ENCODE measurements at places on chromosomes 5 and 9.

DNA sequence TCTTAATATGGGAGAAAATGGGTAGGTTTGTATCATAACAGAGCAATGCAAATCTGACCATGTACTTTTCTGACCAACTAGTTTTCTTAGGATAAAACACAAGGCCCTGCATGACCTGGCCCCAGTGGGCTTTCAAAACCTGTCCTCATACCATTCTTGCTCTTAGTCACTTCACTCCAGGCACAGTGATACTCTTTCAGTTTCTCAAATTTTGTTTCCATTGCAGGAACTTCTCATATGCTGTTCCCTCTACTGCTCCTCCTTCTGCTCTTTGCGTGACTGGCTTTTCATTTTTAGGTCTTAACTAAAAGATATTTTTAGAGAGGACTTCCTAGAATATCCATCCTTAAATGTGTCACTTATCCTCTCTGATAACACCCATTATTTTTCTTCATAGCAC, 112.4 kb downstream of the INIP start:
- DNase-seq = no peak

DNA sequence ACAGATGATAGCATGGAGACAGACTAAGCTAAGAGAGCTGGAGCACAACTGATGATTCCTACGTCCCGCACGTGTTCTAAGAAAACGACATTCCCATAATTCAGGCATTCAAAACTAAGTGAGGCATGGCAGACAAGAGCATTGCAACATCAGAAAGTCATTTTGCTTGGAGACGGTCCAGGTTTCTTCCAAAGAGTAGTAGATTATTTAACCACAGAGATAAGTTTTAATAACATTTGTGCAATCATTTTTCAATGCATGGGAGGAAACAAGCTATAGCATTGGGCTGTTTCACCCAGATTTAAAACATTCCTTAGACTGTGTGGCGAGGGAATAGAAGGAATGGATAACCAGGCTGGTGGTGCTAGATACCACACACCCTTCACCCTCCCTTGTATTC, 117.2 kb downstream of the APBA1 start:
- DNase-seq = no peak

DNA sequence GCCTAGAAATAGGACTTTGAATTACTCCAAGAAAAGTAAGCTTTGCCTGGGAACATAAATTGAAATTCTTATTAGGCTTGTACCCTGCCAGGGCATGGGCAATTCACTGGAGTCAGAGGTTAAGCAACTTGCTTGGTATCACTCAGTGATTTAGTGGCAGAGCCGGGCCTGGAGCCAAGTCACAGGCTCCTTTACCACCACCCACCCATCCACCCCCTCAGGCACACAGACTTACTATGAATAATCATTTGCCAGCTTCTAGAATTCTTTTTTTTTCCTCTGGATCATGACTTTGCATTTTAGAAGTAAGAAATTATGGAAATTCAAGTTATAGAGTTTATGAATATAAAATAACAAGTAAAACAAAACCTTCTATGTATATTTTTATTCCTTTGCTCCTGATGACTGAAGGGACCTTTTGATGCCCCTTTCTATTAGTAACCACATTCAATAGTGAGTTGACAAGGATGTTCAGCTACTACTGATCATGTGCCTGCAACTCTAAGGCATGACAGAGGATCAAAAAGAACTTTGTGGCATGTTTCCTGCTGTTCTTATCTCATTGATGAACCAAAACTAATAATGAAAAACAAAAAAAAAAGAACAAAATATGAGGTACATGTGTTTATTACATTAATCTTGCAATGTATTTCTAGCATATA, 614.7 kb downstream of the TLR4 start:
- DNase-seq = no peak

DNA sequence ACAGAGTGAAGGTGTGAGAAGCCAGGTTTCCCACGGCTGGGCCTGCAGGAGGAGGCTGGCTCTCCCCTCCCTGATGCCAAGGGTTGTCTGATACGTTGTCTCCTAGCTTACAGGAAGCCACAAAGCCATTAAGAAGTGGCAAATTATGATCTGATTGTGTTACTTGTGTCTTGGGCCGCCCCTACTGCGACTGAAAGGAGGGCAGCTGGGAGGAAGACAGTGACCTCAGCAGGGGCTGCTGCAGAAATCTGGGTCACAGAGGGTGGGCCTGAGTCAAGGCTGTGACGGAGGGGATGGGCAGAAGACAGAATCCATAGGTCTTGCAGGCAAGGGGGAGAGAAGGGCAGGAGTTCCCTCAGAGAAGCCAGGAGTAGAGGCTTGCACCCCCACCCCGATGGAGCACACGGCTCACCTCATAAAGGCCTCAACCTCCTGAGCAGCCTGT, 145.0 kb downstream of the FSTL4 start:
- DNase-seq = no peak

GRCh38 chr9:133163504-133164172, at the start of gene GBGT1:
Gene GBGT1, minus strand, starts transcription at chr9:133163914. Its CDS starts 1,502 bp downstream, at chr9:133162412.
- DNase-seq = peak; percentile 84

DNA sequence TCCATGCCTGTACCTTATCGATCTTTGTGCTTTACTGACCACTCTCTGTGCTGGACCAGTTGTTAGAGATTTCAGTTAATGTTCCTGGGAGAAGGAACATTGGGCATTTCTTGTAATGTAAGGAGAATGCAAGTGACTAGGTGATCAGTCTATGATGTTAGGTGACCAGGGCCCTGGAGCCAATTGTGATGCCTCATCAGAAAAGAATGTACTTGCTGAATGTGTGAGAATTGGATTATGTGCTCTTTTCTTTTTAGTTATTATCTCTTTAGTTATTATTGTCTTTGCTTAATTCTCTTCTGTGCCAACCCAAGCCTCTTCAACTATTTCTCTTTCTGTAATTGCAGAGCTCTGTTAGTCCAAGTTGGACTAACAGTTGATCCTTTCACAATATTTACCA, 92.9 kb downstream of the LRRC70 start:
- no peak for DNase-seq

GRCh38 chr5:131536211-131536826, 98.7 kb downstream of the RAPGEF6 start:
- no peak for DNase-seq

DNA sequence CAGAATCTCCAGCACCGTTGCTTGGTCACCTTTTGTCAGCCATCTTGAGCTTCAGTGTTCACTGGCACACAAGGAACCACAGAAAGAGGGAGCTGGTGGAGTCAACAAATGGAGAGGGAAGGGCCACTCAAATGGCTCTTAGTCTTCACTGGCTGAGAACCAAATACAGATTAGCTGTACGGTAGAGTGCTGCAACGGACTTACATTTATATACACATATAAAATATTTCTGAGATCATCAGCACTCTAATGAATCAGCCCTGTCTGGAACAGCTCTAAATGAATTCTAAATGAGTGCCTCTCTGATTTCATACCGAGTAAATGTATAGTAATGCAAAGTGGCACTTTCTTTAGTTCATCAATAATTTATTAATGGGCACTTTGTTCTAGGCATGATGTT, 24.8 kb downstream of the KCTD16 start:
- DNase-seq = no peak

DNA sequence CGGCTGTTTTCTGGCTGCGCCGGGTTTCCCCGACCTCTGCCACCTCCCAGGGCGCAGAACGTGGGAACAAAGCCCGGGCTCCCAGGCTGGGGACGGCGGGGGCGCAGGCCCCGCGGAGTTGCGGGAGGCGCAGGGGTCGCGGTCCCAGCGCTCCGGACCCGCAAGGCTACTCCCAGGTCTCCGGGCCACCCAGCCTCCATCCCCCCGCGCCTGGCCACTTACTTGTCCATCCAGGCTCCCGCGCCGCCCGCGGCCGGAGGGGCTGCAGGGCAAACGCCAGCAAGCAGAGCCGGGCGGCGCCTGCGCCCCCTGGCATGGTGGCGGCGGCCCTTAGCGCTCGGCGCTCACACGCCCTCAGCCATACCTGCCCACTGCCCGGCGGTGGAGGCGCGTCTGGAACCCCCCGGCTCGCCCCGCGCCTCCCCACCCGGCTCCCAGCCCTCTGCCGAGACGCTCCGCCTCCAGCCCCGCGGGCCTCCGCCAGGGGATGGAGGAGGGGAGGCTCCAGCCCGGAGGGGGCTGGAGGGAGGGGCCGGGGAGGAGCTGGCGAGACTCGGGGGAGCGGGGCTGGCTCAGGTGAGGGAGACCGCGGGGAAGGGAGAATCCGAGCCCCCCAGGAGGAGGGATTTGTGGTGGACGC, at the start of gene ADAM19:
TSS of gene ADAM19 (minus strand) at position 395 of the 640 bp plus-strand sequence. CDS start at position 316, 79 bp downstream.
- peak; percentile 57 for DNase-seq

DNA sequence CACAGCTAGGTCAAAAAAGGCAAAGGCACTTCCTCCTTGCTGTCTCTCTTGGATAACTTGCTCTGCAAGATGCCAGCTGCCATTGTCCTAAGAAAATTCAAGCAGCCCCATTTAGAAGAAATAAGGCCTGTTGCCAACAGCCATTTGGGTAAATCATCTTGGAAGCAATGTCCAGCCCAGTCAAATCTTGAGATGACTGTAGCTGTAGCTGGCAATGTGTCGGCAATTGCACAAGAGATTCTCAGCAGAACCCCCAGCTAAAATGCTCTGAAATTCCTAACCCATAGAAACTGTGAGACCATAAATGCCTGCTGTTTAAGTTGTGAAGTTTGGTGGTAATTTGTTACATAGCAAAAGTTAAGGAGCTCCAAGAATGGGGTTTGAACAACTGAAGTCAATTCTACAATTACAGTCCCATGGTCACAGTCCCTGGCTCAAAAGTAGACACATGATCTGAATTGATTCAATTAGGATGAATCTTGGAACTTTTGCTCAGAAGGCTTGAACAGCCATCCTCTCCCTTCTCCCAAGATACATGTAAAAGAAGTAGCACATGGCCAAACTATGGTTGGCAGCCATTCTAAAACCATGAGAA, 151.1 kb downstream of the MPDZ start:
- DNase-seq = no peak

- no peak for DNase-seq
Measured at GRCh38 chr5:82847562-82847961, 229.6 kb downstream of the TMEM167A start.

GRCh38 chr9:136803551-136804508, 3.9 kb upstream of the RABL6 start:
- no peak for DNase-seq

DNA sequence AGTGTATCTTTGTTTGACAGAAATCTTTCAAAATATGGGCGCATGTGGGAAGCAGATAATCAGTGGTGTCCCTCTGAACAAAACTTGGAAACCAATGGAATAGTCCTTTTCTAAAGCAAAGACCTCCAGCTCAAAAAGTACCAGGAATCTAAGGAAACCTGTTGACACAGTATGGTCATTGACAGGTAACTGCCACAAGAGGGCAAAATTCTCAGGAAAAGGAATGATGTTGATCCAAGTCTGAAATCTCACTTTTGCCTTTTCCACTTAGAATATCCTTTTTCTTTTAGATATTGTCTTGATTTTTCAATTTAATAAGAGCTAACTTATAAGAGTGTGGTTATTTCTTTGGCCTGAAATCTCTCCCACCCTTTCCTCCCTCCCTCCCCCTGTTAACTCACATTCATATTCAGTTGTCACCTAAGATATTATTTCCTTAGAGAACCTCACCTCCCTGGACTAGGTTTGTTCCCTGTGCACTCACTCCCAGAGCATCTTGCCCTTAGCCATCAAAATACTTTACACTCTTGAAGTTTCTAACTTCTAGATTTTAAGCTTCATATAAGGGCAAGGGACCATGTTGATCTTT, 59.0 kb upstream of the BARX1 start:
- no peak for DNase-seq

Data from left ventricle myocardium inferior (tissue), 1 donor.